ENCODE measurements at places on chromosomes 2 and 18.
A peak's percentile ranks its signal among the peaks of the same experiment; 100 is the strongest.

DNA sequence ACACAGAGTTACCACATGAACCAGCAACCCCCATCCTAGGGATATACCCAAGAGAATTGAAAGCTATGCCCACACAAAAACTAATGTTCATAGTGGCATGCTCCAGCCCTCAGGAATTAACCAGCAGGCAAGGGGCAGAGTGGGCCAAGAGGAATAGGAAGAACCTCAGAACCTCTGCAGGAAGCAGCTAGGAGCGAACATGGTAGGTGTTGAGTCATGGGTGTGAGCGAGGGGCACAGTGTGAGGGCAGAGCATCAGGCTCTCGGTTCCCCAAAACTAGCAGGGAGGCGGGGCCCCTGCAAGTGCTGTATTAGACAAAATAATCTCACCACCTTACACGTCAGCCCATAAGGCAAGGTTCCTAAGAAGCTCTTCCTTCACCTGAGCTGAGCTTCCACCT, 5.6 kb upstream of the RUFY4 start:
- DNase-seq = peak; percentile 60

DNA sequence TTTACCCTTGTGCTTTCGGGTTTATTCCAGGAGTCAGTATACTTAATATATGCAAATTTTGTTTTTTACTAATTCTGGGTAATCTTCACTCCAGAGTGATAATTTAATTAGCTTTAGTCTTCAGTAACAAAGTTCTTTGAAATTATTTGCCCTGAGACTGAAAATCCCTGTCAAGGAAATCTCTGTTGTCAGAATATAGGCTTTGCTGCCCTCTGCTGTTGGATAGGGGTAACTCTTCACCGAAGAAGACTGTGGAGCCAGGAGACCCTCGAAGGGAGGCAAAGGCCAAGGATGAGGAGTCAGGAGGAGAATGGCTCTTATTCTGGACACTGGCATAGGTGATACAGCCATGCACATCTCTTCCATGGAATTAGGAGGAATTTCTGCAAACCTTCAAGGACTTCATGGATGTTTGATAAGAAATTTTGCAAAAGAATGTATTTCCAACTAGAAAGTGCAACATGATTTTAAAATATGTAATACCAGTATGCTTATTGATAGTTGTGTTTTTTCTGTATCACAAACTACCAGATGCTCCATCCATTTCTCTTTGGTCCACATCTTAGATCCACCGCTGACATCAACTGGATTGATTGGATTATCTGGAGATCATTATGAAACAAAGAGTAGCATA, 182.3 kb downstream of the RDH14 start:
- no peak for DNase-seq

- DNase-seq = no peak
Measured at GRCh38 chr2:199875400-199875799, 24.4 kb upstream of the FTCDNL1 start.

DNA sequence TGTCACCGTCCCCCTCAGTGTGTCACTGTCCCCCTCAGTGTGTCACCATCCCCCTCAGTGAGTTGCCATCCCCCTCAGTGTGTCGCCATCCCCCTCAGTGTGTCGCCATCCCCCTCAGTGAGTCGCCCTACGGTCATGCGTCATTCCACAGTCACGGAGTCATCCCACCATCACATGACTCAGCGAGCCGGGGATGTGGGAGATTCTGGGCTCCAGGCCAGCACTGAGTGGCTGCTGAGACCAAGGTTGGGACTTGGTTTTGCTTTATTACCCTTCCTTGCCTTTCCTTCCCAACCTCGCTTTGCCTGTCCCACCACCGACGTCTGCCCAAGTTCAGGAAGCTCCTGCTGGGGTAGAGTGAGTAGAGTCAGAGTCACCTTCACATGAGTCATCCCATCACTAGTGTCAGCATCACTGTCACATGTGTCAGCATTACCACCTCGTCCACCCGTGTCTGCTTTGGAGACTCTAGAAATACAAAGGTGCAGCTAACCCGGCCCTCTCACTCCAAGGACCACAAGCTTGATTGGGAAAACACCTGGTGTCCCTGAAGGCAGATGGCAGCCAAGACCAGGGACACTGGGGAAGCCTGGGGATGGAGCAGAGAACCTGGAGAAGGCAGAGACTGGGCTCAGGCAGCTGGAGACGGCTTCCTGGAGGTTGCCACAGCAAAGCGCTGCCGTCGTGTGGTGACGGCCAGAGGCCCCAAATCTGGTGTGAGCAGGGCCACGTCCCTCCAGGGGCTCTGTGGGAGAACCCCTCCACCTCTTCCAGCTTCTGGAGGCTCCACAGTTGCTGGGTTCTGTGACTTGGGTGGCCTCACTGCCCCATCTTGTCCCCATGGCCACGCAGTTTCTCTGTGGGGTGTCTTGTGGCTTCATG, 485.2 kb upstream of the SALL3 start:
- DNase-seq = no peak

DNA sequence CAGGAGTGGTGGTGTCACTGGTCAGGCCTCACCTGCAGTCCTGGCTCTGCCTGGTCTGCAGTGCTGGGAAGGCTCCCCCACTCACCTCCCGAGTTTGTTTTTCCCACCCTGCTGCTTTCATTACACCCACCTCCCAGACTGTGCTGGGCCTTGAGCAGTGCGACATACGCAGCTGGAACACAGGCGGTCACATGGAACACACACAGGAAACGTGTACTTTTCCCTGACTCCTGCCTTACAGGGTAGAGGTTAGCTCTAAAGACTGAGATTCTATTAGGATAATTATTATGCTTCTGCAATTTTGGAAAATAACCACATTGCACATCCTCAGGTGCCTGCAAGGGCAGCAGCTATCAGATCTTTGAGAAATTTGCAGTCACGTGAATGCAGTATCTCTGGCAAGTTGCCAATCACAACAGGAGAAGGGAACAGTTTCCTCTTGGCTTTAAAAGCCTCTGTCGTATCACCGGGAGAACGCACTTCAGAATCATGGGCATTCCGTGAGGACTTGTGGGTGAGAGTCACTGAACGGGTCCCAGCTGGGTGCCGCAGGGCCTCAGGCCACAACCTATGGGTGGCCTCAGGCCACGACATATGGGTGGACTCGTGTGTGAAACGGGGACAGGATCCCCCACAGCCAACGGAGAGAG, 136.5 kb downstream of the ZNF236 start:
- DNase-seq = no peak

- no peak for DNase-seq
Measured at GRCh38 chr2:181528441-181528840, 71.3 kb downstream of the ITGA4 start.

DNA sequence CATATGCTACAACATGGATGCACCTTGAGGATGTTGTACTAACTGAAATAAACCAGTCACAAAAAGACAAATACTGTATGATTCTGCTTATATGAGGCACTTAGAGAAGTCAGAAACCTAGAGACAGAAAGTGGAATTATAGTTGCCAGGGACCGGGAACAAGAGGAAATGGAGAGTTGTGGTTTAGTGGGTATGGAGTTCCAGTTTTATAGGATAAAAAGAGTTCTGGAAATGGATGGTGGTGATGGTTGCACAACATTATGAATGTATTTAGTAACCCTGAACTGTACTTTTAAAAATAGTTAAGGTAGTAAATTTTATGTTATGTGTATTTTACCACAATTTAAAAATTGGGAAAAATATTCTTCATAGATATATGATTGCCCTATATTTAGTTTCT, 97.7 kb downstream of the DPP4 start:
- DNase-seq = no peak

DNA sequence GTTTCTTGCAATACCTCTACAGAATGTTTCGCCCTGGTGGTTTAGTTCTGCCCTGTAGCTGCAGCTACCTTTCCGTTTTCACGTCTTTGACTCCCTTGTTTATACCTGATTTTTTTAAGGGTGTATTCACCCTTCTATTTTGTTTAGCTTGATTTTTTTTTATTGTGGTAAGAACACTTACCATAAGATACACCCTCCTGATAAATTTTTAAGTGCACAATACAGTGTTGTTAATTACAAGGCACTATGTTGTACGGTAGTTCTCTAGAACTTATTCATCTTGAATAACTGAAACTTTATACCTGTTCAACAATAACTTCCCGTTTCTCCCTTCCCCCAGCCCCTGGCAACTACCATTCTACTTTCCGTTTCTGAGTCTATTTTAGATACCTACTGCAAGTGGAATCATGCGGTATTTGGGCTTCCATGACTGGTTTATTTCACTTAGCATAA, 48.9 kb upstream of the NABP1 start:
- no peak for DNase-seq

DNA sequence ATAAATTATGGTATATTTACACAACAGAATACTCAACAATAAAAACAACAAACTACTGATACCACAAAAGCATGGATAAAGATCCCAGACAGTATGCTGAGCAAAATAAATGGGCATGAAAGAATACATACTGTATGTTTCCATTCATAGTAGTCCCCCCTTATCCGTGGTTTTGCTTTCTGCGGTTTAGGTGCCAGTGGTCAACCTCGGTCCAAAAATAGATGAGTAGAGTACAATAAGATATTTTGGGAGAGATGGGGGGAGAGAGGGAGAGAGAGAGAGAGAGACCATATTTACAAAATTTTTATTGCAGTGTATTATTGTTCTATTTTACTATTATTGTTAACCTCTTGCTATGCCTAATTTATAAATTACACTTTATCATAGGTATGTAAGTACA, 21.0 kb upstream of the TGFA start:
- DNase-seq = no peak

GRCh38 chr2:233700028-233700635, 7.4 kb downstream of the UGT1A6 start:
- DNase-seq = no peak

DNA sequence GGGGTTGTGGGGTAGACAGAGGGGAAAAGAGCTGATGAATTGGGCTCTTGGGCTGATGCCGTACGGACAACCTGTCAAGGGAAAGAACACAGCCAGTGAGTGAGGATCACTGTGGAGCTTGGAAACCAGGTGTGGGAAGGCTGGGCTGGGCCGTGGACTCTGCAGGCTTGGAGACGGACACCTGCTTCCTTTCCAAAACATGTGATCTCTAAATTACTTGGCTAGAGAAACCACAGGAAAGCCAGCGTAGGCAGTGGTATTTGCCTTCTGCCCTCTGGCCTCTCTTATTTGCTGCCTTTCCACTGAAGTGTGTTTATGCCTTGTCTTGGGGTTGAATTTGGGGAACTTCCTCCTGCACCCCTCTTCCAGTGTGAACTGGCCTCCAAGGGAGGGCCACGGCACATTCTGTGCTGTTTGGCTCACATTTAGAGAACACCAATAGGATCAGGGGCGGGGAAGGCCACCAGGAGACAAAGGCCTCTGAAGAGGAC, 267.7 kb downstream of the PRKCE start:
- no peak for DNase-seq

- DNase-seq = no peak
Measured at GRCh38 chr18:48566589-48566988, 27.8 kb downstream of the CTIF start.

DNA sequence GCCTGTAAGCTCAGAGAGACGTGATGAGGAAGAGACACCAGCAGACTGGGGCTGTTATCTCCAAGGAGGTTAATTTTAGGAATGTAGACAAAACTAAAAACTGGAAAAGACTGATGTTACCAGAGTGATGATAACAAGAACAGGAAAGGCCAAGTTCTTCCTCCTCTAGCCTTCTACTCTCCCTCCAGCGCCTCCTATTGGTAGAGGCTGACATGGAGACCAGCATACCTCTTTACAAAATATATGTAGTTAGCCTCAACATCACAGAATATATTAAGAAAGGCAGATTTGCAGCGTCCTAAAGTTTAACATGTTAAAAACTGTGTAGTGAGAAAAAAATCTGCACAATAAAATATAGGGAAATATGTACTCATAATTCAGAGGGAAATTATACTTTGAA, 66.0 kb downstream of the TCF4 start:
- no peak for DNase-seq

DNA sequence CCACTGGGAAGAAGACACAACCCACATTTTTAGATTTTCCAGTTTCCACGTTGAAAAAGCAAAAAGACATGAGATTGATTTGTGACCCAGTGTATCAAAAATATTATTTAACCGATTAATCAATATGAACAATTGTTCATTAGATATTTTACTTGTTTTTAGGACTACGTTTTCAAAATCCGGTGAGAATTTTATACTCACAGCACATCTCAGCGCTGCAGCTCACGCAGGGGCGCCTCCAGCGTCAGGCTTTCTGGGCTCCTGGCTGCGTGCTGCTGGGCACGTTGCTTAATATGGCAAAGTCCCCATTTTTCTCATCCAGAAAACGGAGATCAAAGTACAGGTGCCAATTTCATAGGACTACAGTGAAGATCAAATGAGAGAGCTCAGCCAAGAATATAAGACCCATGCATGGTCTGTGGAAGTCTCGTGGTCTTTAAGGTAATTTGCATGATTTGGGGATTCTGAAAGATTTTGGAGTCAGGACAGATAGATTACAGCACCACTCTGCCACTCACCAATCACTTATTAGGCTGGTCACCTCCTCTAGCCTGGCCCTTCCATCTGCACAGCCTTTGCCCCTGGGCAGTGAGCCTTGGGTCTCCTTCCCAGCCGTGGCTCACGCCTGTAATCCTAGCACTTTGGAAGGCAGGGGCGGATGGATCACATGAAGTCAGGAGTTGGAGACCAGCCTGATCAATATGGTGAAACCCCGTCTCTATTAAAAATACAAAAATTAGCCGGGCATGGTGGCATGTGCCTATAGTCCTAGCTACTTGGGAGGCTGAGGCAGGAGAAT, 36.2 kb downstream of the PTPN18 start:
- no peak for DNase-seq

DNA sequence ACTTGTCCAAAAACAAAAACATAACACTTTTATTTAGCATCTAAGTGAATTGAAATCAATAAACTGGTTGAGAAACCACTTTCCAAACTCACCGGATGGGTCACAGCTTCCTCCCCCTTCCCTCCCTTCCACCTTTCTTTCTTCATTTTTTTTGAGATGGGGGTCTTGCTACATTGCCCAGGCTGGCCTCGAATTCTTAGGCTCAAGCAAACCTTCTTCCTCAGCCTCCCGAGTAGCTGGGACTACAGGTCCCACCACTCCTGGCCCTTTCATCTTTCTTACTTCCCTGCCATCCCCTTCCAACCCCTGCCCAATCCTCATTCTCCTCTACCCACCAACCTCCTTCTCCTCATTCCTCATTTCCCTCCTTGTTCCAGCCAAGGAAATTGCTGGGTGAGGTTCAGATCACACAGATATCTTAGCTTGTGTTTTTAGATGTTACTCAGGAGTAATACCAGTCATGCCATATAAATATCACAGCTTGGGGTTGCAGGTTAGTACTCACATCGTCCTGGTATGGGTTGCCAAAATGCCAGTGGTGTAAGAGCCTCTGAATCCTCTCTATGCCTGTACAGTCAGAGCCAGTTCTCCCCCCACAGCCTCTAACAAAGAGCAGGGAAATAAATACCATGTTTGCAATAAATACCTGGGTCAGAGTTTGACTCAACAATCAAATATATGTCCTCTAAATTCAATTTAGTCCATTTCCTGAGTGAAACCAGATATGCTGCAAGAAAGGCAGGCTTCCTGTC, 132.7 kb upstream of the NDUFV2 start:
- no peak for DNase-seq

GRCh38 chr2:208370881-208371633, 35.5 kb upstream of the PTH2R start:
- DNase-seq = no peak

GRCh38 chr18:79640064-79640672, 39.4 kb upstream of the CTDP1 start:
- no peak for DNase-seq
